ENCODE measurements at places on chromosomes 5 and 9. TPM values are rescaled to one million over a fixed set of nuclear protein-coding genes. Genes with fewer than 3 reads are reported as not detected.

ADRB2 gene
- total RNA-seq, result 5.7 TPM

PCDHA1 gene
- total RNA-seq, result not detected

CARTPT gene
- not detected for total RNA-seq

- peaks cover 58% of the 10 kb centered on the region for H3K27me3 ChIP-seq
- H3K4me1 ChIP-seq, result peaks cover 13% of the 10 kb centered on the region
- no peak for DNase-seq
- H3K27ac ChIP-seq, result no peak overlapping the region
- peaks cover 8% of the 10 kb centered on the region for H3K36me3 ChIP-seq
Measured at GRCh38 chr5:90873033-90873517, 314.5 kb downstream of the ADGRV1 start.

DNA sequence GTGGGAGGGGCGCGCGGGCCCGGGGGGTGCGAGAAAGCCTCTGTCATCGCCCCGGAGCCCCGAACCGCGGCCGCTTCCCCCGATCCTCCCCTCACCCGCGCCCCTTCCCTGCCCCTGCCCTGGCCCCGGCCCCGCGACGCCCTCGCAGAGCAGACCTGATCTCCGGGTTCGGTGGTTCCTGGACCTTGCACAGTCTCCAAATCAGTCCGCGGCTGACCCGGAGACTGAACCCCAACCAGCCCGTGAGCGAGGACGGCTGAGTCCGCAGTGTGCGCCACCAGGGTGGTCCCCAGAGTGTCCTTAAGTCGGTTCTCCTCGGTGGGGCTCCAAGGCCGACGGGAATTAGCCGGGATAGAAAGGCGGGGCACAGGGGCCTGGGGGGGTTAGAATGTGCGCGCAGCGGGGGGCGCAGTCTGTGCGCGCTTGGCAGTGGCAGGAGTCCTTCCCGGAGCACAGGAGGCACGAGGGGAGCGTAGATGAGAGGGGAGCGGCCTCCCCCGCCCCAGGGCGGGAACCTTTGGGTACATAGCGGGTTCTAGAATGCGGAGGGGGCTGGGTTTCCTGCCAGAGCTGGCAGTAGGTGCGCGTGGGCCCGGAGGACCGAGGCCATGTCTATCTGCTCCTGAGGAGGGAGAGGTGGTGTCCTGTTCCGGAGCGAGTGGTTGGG lies 779 bp downstream of the PKN3 start:
- H3K4me3 ChIP-seq, result peak overlapping the region; percentile 92
- no peak for DNase-seq
- H3K36me3 ChIP-seq, result no peaks in the 10 kb centered on the region
- peaks cover 7% of the 10 kb centered on the region for H3K4me1 ChIP-seq

GRCh38 chr5:53429706-53430105 lies 50.7 kb upstream of the FST start:
- H3K36me3 ChIP-seq, result no peaks in the 10 kb centered on the region
- no peak overlapping the region for H3K27ac ChIP-seq
- H3K27me3 ChIP-seq, result peaks cover 29% of the 10 kb centered on the region
